RWPE1 (cell line): ENCODE measurements at places on chromosomes 13 and 19.

DNA sequence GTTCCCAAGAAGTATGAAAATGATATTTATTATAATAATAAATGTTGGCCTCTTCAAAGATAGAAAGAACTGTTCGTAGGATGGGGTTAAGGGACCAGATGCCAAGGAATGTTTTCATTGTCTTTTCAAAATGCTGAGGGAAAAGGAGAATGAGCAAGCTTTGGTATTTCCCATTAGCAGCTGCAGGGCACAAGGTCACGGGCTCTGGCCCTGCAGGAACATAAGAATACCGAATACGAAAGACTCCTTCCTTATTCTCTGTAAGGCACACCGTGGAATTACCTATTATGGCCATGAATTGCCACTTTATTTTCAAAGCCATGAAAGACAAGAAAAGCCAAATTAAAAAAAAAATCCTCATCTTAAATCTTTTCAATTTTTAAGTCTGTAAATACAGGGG is 49.6 kb upstream of the OLFM4 start:
- DNase-seq, result no peak

GRCh38 chr19:47100290-47100689 is 13.3 kb downstream of the ZC3H4 start:
- no peak for DNase-seq

- no peak for DNase-seq
Measured at GRCh38 chr19:38952395-38953165, 21.8 kb downstream of the MRPS12 start.

DNA sequence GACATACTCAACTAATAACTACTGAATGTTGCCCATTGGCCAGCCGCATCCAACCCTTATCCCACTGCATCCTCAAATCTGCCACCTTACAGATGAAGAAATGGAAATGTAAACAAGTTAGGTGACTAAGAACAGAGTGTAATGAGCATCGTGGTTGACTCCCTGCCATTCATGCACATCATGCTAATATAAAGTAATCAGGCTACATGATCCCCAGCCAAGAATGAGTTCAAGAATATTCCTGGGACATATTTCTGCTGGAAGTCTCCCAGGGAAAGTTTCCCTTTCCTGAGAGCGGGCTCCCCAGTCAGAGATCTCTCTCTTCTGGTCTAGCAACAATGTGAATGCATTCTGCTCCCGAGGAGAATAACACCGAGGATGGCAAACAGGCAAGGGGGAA is 55.9 kb upstream of the SERP2 start:
- no peak for DNase-seq

DNA sequence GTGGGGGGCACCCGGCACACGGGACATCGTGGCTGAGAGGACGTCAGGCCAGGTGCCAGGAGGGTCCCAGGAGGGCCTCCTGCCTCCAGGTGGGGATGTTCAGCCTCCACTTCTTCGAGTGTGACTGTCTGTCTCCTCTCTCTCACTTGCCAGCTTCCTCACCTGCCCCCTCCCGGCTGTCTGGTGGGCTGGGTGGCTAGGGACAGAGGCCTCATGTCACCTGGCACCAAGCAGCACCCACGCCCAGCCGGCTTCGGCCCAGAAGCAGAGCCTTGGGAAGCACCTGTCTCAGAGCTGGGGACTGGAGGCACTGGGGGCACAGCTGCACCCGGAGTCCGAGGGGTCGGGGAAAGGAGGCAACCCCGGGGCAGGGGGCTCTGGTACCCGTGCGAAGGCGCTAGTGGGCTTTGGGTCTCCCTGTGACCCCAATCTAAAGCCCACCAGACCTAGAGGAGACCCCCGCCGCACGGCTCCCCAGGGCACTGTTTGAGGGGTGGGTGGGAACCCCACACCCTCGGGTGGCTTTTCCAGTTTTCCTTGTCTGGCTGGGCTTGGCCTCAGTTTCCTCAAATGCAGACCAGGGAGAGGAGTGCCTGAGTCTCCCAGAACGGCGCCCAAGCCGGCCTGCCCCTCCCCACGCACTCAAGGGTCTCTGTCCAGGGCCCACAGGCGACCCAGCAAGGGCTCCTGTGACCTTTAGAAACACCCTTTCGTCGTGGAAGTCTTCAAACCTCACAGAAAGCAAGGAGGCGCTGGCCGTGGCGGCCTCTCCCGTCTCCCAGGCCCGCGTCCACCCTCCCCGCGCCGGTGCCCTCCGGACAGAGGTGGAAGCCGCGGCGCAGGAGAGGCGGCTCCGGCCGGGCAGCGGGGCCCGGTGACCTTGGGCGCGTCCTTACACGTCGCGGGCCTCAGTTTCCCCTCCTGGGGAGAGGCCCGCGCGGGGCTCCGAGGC is 664 bp upstream of the HCN2 start:
- DNase-seq, result no peak
